ENCODE measurements at places on chromosomes 1 and 21.

DNA sequence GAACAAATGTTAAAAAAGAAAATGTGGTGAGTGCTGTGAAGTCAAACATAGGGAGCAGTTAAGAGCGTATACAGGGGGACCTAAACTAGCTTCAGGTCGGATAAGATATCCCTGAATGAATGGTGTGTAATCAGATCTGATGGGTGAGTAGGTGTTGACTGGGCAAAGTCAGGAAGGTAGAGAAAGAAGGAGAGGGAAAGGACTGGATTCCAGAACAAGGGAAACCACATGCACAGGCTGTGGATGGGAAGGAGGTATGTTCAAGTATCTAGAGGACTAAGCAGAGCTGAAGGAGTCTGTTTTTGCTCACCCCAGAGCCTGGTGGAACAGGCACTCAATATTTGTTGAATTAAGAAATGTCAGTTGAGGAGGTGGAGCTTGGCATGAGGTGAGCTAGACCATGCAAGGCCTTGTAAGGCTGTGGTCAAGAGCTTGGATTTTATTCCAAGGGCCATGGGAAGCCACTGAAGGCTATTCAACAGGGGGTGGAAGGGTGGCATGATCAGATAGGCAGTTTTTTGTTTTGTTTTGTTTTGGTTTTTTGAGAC lies 27.4 kb downstream of the MAP7D1 start:
- DNase-seq: no peak

GRCh38 chr1:41649396-41650027 lies 165.0 kb upstream of the EDN2 start:
- no peak for DNase-seq

DNA sequence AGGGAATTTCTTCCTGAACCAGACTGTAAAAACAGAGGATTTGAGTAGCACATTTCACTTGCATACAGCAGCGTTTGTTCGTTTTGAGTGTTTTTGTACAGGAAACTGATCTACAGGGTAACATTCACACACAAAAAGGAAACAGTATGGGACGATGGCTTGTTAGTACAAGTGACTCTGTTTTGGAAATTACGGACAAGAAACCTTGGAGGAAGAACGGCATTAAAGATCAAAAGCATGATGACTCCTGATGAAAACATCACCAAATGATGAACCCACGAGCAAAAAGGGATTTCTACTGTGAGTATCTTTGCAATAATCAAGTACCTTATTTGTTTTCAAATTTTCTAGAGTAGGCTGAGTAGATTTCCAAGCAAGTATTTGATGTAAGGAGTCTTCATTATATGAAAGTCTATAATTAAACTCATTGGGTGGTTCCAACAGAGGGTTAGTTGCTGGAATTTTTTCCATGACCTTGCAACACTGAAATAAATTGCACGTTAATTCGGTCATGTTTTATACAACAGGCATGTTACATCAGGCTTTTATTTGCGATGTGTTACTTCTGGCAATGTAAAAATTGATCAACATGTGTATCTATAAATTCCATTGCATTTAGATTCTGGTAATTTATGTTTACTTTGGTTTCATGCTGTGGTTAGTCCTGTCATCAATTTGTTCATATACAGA lies 76.7 kb upstream of the KCNK2 start:
- no peak for DNase-seq

DNA sequence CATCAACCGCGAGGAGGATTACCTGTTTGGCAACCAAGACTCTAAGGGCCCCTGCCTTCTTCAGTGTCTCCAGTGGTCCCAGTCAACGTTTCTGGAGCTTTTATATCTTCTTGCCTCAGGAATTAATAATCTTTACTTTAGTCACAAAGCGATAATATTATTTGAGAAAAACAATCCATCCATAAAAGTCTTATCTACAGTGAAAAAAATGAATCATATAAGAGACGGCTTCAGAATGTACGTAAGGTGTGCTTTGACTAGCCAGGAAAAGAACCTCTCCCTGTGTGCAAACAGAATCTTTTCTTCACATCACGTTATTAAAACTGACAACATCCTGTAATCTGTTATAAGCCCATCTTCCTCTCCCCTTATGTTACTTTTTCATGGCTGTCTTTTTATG lies at the start of gene REG4:
Gene REG4, minus strand, starts transcription at position 74 of the 400 bp plus-strand sequence. CDS start 2,691 bp downstream, outside the sequence.
- no peak for DNase-seq

DNA sequence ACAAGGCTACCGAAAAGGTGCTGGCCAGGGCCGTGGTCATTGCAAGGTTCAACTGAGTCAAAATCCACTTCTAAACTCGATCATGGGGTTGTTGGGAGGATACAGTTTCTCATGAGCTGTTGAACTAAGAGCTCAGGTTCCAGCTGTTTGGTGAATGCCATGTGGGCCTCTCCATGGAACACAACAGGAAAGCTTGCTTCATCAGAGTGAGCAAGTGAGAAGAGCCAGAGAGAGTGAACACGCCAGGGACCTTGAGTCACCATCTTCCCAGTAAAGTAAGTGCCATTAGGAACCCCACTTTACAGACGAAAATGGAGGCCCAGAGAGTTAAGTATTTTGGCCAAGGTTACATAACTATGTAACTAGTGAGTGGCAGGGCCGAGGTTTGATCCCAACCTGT lies 475.1 kb upstream of the VAMP3 start:
- DNase-seq: no peak

All from activated CD8-positive, alpha-beta memory T cell treated with anti-CD3 and anti-CD28 coated beads, Interleukin-2, amount 50 U/mL, for 4 hours (primary cell).